ENCODE measurements at places on chromosomes 4 and X.

GRCh38 chrX:118694638-118695037 is 32.8 kb upstream of the IL13RA1 start:
- no peak for DNase-seq

DNA sequence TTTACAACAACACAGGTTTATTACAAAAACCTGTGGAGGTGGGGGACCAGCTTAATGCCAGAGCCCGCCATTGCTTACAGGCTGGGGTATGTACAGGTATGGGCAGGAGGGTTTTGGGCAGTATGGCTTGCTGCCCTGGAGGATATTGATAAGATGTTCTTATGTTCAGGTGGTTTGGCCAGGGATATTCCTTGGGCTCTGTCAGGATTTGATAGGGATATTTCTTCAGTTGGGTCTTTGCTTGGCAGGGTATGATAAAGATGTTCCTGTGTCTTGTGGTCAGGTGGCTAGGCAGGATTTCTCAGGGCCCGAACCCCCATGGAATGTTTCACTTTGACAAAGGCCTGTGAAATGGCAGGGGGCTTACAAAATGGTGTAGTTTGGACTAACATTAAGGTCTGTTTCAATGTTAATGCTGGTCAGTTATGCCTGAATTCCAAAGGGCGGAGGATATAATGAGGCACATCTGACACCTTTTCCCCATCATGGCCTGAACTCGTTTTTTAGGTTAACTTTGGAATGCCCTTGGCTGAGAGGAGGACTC is 3.1 kb downstream of the MGST2 start:
- DNase-seq = no peak

GRCh38 chr4:6772223-6772928 is 10.2 kb upstream of the KIAA0232 start:
- DNase-seq = no peak

GRCh38 chr4:1041936-1042330 is 30.5 kb downstream of the FGFRL1 start:
- no peak for DNase-seq

- no peak for DNase-seq
These were observed 22.8 kb downstream of the NELFA start for GRCh38 chr4:1985780-1986577.

GRCh38 chr4:3208826-3209225 is 40.1 kb upstream of the MSANTD1 start:
- no peak for DNase-seq

GRCh38 chr4:123564758-123565346 is 168.3 kb downstream of the SPRY1 start:
- DNase-seq = peak; percentile 83

- DNase-seq = no peak
These were observed 2.5 kb downstream of the ATXN3L start for GRCh38 chrX:13317366-13317765.

- DNase-seq = no peak
These were observed 72.4 kb upstream of the S100G start for GRCh38 chrX:16577483-16578029.

DNA sequence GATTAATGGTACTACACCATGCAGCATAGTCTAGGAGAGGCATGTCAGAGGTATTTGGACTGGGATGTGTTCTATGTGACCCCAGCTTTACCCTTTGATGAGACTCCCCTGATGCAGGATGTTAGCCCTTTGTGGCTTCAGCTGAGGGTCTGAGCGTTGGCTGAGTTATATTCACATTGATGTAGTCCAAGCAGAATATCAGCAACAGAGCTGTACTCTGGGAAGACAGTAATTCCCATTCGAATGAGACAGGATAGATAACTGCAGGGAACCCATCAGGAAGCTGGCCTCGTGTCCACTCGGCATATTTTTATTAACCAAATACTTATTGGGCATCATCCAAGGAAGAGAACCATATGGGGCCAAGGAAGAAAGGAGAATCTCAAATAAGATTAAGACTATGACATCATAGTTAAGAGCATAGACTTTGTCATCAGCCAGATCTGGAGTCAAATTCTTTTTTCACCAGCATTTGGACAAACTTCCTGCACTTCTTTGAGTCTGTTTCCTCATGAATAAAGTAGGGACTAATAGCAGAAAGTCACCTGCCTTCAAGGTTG is 198.1 kb downstream of the SOWAHB start:
- no peak for DNase-seq

DNA sequence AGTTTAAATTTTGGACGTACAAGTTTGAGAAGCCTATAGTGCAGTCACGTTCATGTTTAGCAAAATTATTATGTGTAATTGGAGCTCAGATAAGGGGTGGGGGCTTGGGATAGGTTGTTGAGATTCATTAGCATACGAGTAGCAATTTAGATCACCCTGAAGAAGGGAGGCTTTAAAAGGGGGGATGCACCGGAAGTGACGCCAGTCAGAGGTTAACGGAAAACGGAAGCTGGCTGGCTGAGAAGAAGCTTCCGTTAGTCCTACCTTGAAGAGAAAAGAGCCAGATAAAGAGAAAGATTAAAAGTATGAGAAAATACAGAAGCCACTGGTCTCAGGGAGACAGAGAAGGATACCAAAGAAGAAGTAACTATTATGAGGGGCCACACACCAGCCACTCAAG is 1.1 kb upstream of the NXT2 start:
- DNase-seq = no peak

GRCh38 chr4:68373513-68373912 is 23.6 kb upstream of the YTHDC1 start:
- no peak for DNase-seq

- DNase-seq = no peak
These were observed 130.9 kb downstream of the AR start for GRCh38 chrX:67674741-67675140.

GRCh38 chrX:71111141-71111843 is at the start of gene IL2RG:
TSS of gene IL2RG (minus strand) at chrX:71111577. CDS start at chrX:71111539, 38 bp downstream.
- peak; percentile 92 for DNase-seq

DNA sequence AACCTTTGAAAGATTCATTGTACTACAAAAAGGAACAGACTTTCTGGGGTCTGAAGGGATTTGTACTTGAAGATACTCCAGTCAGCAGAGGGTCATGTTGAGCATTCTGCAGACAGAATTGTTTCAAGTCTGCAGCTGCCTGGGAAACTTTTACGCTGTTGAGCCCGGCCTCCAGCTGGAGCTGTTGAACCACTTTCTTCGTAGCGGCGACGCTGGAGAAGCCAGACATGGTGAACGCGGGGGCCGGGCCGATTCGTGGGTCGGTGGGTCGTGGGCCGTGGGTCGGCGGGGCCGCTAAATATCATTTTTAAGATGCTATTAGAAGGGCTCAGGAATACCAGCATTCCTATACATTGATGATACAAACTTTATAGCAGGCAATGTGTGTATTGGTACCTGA is 12.0 kb upstream of the RTL9 start:
- DNase-seq = no peak

- DNase-seq = no peak
These were observed 88.6 kb downstream of the STOX2 start for GRCh38 chr4:183993676-183994075.
